ENCODE measurements at places on chromosomes 5 and 9.
A peak's percentile ranks its signal among the peaks of the same experiment; 100 is the strongest.

DNA sequence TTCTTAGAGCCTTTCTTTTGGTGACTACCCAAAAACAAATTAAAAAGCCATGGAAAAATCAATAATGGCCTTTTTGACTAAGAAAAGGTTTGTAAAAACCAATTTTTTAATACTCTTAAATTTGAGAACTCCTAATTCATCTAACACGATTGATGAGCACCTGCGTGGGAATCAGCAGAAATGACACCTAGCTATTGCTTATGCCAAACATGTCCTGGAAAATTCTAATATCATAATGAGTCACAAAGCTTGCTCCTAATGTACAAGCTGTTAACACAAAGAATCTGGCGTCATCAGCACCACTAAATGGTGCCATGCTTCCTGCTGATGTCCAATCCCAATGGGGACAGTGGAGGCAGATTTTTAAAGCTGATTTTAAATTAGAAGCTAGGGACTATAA, 146.2 kb upstream of the LRRTM2 start:
- no peak for DNase-seq

DNA sequence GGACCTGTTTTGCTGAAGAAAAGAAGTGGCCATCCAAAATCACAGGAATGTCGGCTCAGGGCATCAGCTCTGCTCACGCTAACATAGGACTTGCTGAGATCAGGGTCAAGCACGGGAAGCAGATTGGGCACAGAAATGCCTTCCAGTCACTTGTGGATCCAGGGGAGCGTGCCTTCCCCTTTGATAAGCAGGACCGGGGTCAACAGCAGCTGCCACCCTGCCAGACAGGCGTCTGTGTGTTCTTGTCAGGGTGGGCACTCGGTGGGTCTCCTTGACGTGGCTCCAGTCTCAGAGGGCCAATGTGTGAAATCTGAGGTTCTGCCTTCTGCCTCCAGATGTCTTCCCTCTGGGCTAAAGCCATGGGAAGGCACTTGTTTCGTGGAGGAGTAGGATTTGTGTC, 313.7 kb upstream of the IRX4 start:
- DNase-seq: no peak

GRCh38 chr5:151459680-151460324, 12.4 kb downstream of the SLC36A1 start:
- no peak for DNase-seq

- DNase-seq: no peak
Measured at GRCh38 chr5:179380211-179381035, 35.2 kb upstream of the ADAMTS2 start.

DNA sequence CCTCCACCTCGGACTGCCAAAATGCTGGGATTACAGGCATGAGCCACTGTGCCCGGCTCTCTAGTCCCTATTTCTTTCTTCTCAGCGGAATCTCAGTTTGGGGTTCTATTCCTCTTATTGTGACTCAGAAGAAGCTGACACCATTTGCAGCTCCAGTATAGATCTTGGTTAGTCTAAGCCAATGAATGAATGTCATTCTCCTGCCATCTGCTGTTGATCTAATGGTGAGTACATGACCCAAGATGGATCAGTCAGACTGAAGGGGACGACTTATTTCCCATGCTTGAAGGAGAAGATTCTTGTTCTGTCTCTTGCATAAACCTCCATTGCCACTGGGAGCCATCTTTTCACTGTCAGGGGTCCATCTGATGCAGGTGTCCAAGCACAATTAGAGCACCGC, 76.0 kb upstream of the KLF9 start:
- no peak for DNase-seq

DNA sequence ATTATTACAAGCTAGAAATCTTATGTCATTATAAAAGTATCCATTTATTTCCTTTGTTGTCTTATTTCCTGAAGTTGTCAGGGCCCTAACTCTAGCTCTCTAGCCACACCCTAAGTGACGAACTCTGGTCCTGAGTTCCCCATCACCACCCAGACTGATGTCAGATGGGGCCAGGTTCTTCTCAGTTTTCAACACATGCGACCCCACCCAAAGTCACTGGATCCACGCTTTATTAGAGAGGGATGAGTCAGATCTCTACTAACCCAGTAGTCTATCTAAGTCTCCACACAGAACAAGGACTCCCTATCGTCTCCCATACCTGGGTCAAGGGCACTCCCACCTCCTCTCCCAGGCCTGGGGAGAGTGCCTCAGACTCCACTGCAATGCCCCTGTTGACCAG, 6.8 kb upstream of the FEM1C start:
- DNase-seq: no peak

- DNase-seq: no peak
Measured at GRCh38 chr9:92647671-92648473, 22.1 kb downstream of the IPPK start.

GRCh38 chr5:107431998-107432397, 238.7 kb downstream of the EFNA5 start:
- no peak for DNase-seq

- DNase-seq: no peak
Measured at GRCh38 chr9:137534256-137535119, 15.7 kb downstream of the PNPLA7 start.

DNA sequence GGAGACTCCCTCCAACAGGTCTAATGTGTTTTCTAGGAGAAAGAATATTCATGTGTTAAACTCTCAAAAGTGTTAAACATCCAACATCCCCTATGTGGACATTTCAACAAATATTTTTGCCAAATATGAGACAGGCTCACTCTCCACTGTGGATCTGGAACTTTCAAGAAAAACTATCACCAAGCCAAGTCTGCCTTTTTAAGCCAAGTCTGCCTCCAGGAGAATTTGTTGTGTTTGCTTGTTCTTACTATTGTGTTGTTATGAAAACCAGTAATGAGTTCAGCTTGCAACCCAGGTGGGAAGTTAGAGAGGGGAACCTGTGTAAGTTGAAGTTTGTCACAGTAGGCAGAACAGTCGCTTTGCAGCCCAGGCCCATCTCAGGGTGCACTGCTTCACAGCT, 228.1 kb downstream of the NFIB start:
- no peak for DNase-seq

DNA sequence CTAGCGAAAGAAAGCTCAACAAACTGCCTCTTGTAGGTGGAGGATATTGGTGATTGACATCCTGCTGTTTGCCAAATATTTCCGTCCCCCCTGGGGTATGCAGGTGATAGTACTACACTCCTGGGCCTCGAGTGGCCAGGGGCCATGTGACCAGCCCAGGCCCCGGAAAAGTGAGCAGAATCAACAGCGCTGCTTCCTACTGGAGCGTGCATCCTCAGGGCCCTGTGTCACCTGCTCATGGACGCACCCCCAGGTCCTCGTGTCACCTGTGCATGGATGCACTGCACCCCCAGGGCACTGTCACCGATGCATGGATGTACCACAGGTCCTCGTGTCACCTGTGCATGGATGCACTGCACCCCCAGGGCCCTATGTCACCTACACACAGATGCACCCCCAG, 43.8 kb downstream of the ADAMTS16 start:
- DNase-seq: no peak

- DNase-seq: no peak
Measured at GRCh38 chr5:67986761-67987160, 228.8 kb upstream of the PIK3R1 start.

GRCh38 chr5:68872088-68872839, 221.6 kb upstream of the SLC30A5 start:
- no peak for DNase-seq

- no peak for DNase-seq
Measured at GRCh38 chr5:36938129-36938528, 61.6 kb downstream of the NIPBL start.

- DNase-seq: no peak
Measured at GRCh38 chr5:154562244-154562880, 84.3 kb upstream of the HAND1 start.

- DNase-seq: no peak
Measured at GRCh38 chr5:44887722-44888121, 79.0 kb downstream of the MRPS30 start.

- DNase-seq: no peak
Measured at GRCh38 chr9:134872482-134873231, 8.0 kb upstream of the FCN2 start.

DNA sequence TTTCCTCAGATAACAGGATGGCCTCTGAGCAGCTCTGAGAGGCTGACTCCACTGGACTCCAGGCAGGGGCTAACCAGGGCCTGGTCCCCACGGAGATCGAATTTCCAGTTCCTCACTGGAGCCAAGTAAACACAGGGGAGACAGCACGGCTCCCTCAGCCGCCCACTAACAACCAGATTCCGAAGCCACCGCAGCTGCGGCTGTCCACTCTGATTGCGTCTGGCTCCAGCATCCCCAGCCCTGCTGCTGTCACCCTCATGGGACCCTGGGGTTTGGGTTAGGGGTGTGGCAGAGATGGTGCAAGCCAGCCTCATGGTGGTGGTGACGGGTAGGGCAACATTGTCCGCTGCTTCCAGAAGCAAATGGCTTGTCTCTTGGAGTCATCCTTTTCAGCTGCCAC, 172.6 kb downstream of the RGS3 start:
- DNase-seq: no peak

DNA sequence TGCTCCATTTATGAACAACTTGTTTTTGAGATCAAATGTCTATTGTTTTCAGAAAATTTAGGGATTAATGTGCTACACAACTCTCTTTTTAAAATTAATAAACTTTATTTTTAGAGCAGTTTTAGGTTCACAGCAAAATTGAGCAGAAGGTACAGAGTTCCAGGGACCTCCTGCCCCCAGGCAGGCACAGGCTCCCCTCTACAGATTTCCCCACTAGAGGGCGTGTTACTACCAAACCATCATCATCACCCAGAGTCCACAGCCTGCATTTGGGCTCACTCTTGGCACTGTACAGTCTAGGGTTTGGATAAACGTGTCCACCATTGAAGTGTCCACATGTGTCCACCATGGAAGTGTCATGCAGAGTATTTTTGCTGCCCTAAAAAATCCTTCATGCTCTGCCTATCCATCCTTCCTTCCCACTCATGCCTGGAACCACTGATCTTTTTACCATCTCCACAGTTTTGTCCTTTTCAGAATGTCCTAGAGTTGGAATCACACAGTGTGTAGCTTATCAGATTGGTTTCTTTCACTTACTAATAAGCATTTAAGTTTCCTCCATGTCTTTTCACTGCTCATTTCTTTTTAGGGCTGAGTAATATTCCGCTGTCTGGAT, 61.7 kb downstream of the MRPL36 start:
- peak; percentile 18 for DNase-seq

DNA sequence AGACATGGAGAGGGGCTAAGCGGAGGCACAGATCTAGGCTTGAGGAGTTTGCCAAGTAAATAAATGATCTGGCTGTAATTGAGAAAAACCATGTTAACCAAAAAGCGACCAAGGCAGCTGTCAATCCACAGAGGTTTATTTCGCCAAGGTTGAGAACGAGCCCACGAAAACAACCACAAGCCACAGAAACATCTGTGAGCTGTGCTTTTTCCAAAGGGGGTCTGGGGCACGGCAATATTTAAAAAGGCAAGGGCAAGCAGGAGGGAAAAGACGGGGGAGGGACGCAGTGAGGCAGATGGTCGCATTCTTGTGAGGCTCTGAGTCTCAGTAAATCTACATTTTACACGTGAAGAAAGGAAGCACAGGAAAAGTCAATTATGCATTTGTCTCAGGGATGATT, 25.4 kb downstream of the CCT5 start:
- DNase-seq: no peak

GRCh38 chr5:39074017-39074814, at the start of gene RICTOR:
Gene RICTOR, minus strand, starts transcription at chr5:39074399. Its CDS starts 22 bp downstream, at chr5:39074377.
- DNase-seq: peak; percentile 94

DNA sequence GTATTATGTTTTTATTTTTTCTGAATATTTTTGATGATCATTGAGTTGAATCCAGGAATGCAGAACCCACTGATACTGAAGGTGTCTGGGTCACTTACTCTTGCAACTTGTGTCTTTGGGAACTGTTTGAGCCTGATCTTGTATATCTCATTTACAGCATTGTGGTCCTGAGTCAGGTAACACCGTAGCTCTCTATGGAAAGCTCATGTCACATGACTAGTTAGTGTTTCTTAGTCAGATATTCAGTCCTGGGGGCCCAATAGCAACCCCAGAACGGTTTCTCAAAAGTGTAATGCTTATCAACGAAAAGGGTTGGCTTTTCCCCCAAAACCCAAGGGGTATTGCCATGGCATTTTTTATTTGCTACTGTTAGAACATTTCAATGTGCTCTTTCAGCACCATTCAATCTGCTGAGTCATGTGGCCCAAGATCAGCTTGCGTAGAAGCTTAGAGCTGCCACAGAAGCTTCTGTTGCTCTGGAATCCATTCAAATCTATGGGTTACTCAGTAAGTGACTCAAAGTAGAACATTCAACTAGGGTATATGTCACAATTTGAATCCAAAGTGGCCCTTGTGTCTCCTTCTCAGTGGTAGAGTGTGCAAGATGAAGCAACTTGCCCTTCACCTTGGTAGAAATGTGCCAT, 12.1 kb upstream of the PTAR1 start:
- no peak for DNase-seq

DNA sequence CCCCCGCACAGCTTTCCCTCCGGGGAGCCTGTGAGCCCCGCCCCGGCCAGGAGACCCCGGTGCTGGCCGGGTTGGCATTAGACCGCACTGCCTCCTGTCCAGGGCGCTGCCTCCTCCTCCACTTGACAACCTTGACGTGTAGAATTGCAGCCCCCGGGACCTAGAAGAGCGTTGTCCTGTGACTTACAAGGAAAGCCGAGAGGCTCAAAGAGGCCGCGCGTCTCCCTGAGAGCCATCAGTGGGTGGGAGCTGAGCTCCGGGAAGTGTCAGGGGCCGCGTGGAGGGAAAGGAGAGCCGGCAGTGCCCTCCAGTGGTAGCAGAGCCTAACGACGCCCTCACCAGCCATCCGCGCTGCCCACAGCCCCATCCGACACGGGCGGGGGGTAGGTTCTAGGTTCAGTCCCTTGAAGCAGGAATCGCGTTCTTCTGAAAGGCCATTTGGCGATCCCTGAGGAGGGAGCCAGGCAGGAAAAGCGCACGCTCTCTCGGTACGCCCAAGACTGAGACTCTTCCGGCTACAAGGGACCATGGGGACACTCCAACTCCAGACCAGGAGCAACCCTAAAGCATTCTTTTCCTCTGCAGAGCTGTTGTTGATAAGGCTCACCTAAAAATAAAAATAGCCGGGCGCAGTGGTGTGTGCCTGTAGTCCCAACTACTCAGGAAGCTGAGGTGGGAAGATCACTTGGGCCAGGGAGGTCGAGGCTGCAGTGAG, 40.6 kb upstream of the SAP30L start:
- DNase-seq: peak; percentile 77

DNA sequence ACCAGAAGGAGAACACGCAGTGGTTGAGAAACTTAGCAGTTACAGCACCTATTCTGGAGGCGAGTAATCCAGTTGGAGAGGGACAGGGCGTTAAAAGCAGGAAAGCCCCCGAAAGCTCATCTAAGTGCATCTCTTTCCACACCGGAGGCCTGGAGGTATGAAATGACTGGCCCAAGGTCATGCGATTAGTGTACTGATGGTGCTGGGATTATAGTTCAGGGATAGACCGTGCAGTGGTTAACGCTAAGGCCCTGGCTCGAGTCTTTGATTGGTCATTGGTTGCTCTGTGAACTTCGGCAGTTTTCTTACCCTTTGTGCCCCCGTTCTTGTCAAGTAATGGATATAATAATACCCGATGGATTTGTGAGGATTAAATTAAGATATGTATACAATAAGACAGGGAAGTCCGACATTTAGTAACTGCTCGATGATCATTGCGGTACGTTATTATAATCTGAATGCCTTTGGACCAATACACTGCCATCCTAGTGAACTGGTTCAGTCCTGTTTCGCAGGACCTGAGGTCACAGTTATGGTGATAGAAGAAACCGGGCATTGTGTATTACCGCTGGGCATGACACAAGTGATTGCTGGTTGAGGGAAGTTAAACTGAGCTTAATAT, 960 bp downstream of the CANX start:
- peak; percentile 20 for DNase-seq

Measured in stimulated activated CD4-positive, alpha-beta T cell treated with anti-CD3 and anti-CD28 coated beads, Interleukin-4, amount 100 ng/mL, for 1 hour (primary cell).